ENCODE measurements at places on chromosomes 6 and 20.

DNA sequence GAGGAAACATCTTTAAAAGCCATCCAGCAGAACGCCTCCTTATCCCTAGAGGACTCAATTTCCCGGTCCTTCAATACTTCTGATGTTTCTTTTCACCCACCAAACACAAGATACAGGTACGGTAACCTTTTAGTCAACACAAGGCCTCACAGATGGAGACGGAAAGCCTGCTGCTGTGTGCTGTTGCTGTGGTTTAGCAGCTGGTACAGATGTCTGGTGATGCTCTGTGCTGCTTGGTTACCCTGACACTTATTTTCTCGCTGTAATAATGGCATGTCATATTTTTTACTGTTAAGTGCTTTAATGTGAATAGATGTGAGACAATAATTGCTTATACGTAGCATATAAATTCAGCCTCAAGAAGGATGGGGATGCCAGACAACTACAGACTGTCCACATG, 25.3 kb downstream of the GMDS start:
- no peak for DNase-seq

DNA sequence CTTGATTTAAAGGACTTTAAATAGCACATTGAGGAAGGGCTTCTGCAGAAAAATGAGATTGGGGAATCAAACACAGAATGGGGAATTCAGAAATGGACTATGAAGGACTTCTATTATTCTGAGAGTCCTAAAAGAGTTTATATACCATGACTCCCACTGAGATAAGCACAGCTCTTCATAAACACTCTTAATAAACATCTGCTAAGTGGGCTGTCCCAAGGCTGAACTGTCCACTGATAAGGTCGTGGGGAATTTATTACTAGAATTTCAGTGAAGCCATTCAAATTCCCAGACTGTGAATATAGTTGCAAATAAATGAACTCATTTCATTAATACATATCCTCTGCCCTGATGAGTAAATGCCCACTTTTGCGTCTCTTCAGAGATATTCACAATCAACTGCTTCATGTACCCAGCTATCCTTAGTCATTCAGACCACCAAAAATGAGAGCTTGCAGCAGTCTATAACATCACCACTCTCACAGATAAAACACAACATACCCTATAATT, 468.2 kb upstream of the RUNX2 start:
- DNase-seq: no peak

GRCh38 chr6:166589337-166589731, 2.9 kb upstream of the RAMACL start:
- no peak for DNase-seq

- DNase-seq: no peak
Observed at GRCh38 chr6:24796616-24797290, 2.0 kb downstream of the ARMH2 start.

GRCh38 chr6:1615151-1615852, 5.6 kb downstream of the FOXC1 start:
- no peak for DNase-seq

DNA sequence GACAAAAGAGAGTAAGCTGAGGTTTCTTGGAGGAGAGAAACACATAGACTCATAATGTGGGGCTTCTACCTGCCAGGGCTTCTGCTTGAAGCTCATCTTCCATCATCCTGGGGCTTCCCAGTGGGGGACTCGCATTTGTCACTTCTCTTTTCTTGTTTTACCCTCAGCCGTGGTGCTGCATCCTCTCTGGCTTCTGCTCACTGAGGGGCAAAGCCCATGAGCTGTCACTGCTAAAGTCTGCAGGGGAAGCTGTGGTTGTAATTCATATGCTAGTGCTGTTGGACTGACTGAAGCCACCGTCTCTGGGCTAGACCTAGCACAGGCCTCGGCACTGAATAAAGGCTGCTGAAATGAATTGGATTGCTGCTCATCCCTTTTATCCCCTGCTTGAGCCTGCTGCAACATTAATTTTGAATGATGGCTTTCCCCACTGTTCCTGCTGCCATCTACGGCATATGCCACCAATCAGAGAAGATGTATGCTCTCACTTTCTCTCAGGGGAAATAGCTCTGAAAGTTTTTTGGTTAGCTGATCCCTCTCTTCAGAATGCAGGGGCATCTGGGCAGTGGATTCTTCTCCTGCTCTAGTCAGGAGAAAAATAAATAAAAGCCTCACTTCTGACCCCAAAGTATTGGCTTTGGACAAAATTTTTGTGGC, 568.4 kb upstream of the MAP3K7 start:
- no peak for DNase-seq

DNA sequence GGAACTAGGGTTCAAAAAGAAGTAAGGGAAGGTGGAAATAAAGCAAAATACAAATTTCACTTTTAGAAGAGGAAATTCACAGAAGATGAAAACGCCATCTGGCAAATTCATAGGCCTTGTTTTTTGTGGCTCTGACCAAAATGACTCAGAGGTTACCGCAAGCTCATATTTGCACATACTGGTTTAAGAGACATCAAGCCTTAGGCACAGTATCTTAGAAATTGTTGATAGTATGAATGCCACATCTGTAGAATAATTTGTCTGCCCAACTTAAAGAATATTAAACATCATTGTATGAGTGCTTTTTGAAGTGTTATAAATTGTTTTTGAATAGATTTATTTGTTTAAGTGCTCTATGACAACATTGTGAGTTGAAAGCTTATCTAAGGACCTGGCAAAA, 10.6 kb downstream of the TAAR1 start:
- DNase-seq: no peak

DNA sequence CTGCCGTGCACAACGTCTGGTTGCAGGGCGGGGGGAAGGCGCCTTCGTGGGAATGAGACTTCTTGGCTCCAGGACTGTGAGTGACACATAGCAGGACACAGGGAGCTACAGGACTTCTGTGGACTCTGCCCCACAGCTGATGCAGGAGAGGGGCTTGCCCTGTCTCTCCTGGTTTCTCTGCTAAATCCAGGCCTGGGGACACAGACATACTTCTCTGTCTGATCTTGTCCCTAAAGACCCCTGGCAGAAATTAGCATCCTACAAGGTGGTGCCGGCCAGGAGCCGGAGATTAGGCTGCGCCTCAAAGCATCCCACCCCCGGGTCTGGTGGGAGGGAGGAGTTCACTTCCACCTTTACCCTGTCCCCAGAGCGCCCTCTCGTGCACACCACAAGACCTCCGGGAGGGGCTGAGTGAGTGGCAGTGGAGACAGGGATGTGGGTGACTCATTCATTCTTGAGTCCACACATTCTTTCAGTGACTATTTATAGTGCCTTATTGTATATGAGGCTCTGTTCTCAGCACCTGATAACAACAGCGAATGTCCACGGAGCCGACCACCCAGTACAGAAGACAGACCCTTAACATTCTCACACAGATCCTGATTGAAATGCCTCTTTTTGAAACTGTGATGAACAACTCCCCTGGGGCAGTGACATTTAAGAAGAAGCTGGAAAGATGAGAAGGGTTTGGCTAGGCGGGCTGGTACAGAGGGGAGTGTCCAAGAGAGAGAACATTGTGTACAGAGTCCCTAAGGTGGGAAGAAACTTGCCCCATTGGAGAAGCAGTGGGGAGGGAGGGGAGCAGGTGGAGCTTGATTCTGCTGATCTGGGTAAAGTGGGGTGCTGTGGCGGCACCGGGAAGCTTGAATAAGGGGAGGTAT, 39.0 kb downstream of the GMPR start:
- DNase-seq: no peak

DNA sequence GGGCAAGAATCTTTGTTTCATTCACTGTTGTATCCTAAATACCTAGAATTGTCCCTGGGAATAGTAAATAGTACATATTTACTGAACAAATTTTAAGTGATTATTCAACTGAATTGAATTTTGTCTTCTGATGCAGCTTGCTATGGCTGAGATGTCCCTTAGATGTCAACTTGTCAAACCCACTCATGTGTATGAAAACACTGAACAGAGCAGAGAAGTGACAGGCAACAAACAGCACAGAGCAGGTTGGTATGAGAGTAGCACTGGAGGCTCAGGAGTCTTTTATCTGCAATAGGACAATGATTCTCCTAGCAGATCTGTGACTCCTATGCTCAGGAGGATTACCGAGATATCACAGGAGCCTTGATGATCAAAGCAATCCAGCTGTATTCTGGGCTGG, 540.1 kb upstream of the CHD6 start:
- no peak for DNase-seq

DNA sequence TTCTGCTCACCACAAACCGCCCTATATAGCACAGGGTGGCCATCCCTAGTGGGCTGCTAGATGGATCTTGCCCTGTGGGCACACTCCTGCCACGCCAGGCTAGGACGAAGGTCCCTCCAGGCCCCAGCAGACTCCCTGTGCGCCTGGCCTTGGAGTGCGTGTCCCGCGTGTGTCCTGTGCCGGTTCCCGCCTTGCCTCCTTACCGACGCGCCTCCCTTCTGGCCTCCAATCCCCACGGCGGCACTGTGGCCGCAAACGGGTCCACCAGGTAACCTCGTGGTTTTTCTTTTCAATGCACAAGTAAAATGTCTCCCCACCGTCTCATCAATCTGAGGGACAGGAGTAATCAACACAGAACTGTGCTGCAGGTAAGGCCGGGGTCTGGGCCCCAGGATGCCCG, 133.8 kb upstream of the PHACTR3 start:
- DNase-seq: no peak

Data from NCI-H1694 (cell line).